Stimulated activated CD8-positive, alpha-beta memory T cell treated with anti-CD3 and anti-CD28 coated beads, Interleukin-7, amount 100 ng/mL, for 4 hours (primary cell): ENCODE measurements at places on chromosomes 12 and 14.

- no peak for DNase-seq
Measured at GRCh38 chr12:87982208-87982607, 47.0 kb downstream of the C12orf50 start.

DNA sequence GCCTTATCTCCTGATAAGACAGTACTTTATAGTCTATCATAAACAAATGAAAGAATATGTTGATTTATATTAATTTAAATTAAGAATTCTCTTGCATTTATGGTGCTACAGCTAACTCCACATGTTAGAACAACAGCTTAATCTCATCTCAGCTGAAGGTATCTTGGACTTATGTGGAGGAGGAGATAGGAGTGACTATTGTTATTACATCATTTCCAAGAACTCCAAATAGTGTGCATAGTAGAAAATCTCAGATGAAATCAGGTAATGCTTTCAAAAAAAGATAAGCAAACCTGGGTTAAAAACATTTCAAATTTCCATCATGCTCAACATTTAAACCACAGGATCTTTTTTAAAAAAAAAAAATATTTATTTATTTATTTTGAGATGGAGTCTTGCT lies 31.3 kb upstream of the ISM2 start:
- no peak for DNase-seq

- DNase-seq = no peak
Measured at GRCh38 chr12:62787023-62787422, 147.9 kb downstream of the PPM1H start.

- no peak for DNase-seq
Measured at GRCh38 chr14:50410921-50411320, 14.2 kb upstream of the CDKL1 start.

DNA sequence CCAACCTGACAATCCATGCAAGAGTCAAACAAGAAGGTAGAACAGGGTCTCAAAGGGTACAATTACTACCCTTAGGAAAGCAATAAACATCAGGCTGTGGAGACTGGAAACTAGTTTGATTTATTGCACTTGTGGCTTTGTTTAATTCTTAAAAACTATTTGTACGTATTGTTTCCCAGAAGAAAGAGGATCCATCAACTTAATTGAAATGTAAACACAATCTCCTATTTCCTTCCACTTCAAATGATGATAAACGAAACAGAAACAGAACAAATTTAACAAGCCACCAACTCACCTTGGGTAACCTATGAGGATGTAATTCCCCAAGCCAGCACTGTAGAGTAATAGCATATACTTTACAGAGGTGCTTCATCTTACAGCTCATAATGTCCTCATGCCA lies 8.0 kb downstream of the STXBP6 start:
- DNase-seq = no peak
